Activated T-cell treated with anti-CD3 and anti-CD28 coated beads, Interleukin-2, amount 50 U/mL, for 72 hours (primary cell): ENCODE measurements at places on chromosomes 3 and 15. TPM values are rescaled to one million over a fixed set of nuclear protein-coding genes. Genes with fewer than 3 reads are reported as not detected.

GRCh38 chr3:141401573-141402475, 33.5 kb downstream of the ZBTB38 start:
- peaks cover 22% of the 10 kb centered on the region for H3K36me3 ChIP-seq
- peak; percentile 63 for DNase-seq
- peaks cover 46% of the 10 kb centered on the region for H3K4me1 ChIP-seq
- no peaks in the 10 kb centered on the region for H3K27me3 ChIP-seq
- peak overlapping the region; percentile 38 for H3K27ac ChIP-seq
- H3K4me3 ChIP-seq: peak overlapping the region; percentile 77

- peaks cover 10% of the 10 kb centered on the region for H3K4me1 ChIP-seq
- H3K27ac ChIP-seq: no peak overlapping the region
- H3K36me3 ChIP-seq: no peaks in the 10 kb centered on the region
- peaks cover 2% of the 10 kb centered on the region for H3K27me3 ChIP-seq
- no peak overlapping the region for H3K4me3 ChIP-seq
These were observed 37.1 kb upstream of the APEH start for GRCh38 chr3:49636883-49637609.

DNA sequence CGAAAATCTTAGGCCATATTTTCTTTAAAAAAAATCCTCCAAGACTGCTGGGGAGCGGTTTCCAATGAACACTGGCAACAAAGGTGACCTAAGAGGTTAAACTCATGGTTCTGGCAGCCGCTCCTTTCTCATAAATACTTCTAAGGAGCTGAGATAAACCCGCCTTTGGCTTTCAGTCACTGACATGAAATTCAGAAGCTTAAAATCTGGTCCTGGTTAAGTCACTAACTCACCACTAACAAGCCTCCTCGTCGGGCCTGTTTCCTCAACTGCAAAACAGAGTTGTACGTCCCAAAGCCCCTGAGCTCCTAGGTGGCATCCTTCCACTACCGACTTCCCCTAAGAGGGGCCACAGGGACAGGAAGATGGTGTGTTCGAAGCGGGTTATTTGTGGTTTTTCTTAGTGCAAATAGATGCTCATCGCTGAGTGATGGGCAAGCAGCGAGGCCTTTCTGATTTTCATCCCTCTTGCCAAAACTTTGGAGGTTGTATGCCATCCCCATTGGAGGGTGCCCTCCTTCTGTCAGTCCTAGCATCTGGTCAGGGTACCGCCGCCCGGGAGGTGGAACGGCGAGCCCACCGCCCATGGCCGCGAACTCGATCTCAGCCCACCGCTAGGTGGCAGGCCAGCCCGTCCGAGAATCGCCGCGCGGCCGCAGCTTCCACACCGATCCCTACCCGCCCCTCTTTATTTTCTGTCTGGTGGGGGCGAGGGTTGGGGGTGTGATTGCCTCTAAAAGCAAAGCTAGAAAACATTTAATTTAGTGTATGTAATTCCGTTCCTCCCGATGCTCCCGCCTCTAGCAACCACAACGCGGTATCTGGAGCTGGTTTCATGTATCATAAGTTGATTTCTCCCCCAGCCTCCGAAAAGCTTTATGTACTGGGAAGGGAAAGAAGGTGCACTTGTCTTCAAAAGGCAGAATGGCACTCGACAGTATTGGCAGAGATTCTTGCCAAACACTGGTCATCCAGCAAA, 4.6 kb downstream of the BCL6 start:
- peaks cover 57% of the 10 kb centered on the region for H3K4me1 ChIP-seq
- H3K27me3 ChIP-seq: no peaks in the 10 kb centered on the region
- peaks cover 17% of the 10 kb centered on the region for H3K36me3 ChIP-seq
- peak; percentile 74 for DNase-seq

DNA sequence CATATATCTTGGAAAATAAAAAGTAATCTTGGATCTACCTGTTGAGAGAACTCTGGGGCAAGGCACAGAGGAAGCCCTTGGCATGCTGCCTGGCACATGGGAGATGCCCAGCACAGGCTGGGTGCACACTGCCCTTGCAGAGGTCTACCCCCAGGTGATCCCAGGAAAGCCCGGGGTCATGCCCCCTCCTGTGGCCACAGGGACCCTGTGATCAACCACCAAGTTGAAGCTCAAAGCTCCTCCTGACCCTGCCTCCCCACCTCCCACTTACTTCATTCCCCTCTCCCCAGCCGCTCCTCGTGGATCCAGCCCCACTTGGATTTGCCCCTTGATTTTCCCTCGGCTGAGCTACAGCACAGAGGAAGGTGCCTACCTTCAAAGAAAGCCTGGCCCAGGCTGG, 62.7 kb upstream of the LARS2 start:
- peaks cover 41% of the 10 kb centered on the region for H3K27me3 ChIP-seq
- DNase-seq: no peak
- no peaks in the 10 kb centered on the region for H3K36me3 ChIP-seq
- no peak overlapping the region for H3K4me3 ChIP-seq
- H3K4me1 ChIP-seq: peaks cover 10% of the 10 kb centered on the region

- H3K27me3 ChIP-seq: no peaks in the 10 kb centered on the region
- no peaks in the 10 kb centered on the region for H3K4me1 ChIP-seq
- no peak for DNase-seq
- H3K36me3 ChIP-seq: peaks cover 4% of the 10 kb centered on the region
These were observed 625.6 kb upstream of the SGO1 start for GRCh38 chr3:20811631-20812030.

GRCh38 chr15:41666353-41666920, 6.2 kb downstream of the MGA start:
- H3K27me3 ChIP-seq: no peaks in the 10 kb centered on the region
- H3K4me3 ChIP-seq: no peak overlapping the region
- H3K4me1 ChIP-seq: peaks cover 56% of the 10 kb centered on the region
- peaks cover under 1% of the 10 kb centered on the region for H3K36me3 ChIP-seq

- H3K4me3 ChIP-seq: peak overlapping the region; percentile 45
- peak overlapping the region; percentile 8 for H3K27ac ChIP-seq
- peaks cover 5% of the 10 kb centered on the region for H3K36me3 ChIP-seq
- peaks cover 73% of the 10 kb centered on the region for H3K4me1 ChIP-seq
- H3K27me3 ChIP-seq: no peaks in the 10 kb centered on the region
- no peak for DNase-seq
These were observed 4.9 kb downstream of the LPP start for GRCh38 chr3:188158731-188159310.

DNA sequence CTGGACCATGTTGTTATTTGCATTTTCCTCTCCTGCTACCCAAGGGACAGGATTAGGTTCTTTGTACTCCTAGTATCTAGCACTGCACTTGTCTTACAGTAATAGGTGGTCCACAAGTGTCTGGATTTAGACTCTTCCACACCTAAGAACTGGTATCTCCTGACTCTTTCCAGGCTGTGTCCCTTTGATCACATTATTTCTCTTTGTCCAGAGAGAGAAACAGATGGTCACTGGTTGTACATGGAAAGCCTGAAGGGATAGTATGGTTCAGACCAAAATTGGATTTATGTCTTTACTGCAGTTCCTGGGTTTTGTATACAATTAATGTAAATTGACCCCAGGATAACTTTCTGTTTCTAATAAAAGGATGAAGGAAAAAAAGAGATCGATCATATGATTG, 64.0 kb downstream of the PDE8A start:
- H3K4me3 ChIP-seq: no peak overlapping the region
- H3K27ac ChIP-seq: no peak overlapping the region
- H3K27me3 ChIP-seq: no peaks in the 10 kb centered on the region
- no peak for DNase-seq
- H3K36me3 ChIP-seq: no peaks in the 10 kb centered on the region

DNA sequence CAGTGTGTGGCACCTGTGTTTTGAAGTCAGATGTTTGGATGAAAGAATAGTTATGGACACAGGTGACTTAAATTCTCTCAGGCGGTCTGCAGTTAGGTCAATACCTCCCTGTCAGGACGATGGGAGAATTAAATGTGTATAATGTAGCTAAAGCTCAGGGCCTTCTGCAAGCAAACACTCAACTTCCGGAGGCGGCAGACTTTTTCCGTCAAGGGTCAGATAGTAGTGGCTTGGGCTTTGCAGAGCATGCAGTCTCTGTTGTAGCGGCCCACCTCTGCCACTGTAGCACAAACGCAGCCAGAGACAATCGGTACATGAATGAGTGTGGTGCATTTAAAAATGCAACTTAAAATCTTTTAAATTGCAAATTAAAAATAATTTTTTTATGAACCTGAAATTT, 47.4 kb downstream of the CMTM8 start:
- no peaks in the 10 kb centered on the region for H3K36me3 ChIP-seq
- no peak overlapping the region for H3K27ac ChIP-seq
- H3K4me1 ChIP-seq: peaks cover 48% of the 10 kb centered on the region
- peak overlapping the region; percentile 44 for H3K4me3 ChIP-seq

GRCh38 chr15:67358812-67359211, 104.2 kb downstream of the IQCH start:
- H3K4me1 ChIP-seq: no peaks in the 10 kb centered on the region
- H3K27me3 ChIP-seq: no peaks in the 10 kb centered on the region
- no peak overlapping the region for H3K27ac ChIP-seq
- H3K4me3 ChIP-seq: no peak overlapping the region
- no peaks in the 10 kb centered on the region for H3K36me3 ChIP-seq

DNA sequence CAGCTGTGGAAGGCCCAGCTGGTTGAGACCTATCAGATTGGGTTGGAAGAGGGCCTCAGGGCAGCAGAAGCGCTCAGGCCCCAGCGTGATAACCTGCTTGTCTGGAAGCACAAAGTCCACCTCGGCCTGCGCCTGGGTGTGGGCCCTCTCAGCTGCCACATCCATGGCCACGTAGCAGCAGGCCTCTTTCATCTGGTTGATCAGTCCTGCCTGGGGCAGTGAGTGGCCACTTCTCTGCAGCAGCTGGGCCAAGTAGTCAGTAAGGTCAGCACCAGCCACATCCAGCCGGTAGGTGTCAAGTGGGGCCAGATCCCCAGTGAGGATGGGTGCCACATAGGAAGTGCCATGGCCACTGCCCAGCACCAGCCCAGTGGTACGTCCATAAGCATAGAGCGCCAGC, 3.9 kb upstream of the CAMKV start:
- H3K4me3 ChIP-seq: no peak overlapping the region
- H3K27me3 ChIP-seq: peaks cover 8% of the 10 kb centered on the region
- no peak overlapping the region for H3K27ac ChIP-seq
- DNase-seq: no peak

DNA sequence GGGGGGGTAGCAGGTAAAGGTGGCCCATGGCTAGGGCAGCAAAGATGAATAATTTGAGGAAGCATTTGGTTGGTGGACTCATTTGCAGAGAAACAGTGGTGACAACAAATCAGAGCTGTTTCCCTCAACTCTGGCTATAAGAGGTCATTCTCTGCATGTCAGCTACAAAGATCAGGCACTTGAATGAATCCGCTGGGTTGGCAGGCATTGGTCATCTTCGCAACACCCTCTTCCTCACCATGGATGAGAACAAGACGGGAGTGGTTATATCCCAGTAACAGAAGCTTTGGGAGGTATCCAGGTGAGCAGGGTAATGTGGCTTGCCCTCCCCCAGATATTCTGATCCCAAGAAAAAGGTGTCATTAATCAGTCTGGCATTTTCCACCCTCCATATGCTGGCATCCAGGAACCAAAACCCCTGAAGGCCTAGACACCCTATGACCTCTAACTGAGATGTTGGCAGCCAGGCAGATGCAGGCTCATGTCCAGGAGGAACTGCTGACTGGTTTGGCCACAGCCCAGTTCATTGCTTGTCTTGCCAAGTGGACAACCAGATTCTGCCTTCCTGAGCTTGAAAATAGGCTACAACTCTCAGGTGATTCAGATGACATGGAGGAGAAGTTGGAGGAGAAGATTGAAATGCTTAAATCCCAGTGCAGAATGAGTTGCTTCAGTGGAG, 108.9 kb upstream of the TRIM42 start:
- no peaks in the 10 kb centered on the region for H3K4me1 ChIP-seq
- no peaks in the 10 kb centered on the region for H3K36me3 ChIP-seq
- H3K27me3 ChIP-seq: no peaks in the 10 kb centered on the region
- no peak for DNase-seq
- no peak overlapping the region for H3K4me3 ChIP-seq

DNA sequence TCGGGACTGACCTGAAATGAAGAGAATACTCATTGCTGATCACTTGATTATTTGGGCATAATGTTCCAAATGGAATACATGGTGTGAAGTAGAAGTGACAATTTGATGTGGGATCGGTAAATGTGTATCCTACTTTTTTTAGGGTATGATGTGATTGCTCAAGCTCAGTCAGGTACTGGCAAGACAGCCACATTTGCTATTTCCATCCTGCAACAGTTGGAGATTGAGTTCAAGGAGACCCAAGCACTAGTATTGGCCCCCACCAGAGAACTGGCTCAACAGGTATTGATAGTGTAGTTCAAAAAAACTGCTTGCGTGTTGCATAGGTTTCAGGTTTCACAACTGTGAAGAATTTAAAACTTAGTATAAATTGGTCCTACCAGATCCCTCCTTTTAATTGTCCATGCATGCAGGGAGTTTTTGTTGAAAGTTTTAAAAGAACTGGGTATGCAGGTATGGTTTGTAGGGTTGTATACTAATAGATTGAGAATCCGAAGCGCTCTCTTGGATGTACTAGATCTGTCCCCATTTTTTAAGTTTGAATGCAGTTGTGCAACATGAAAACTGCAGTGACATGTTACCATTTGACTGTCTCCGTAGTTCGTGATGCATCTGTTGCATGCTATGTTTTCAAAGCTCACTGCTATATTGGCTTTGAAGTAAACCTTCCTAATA, 1.6 kb downstream of the EIF4A2 start:
- no peaks in the 10 kb centered on the region for H3K27me3 ChIP-seq
- DNase-seq: no peak
- H3K27ac ChIP-seq: peak overlapping the region; percentile 99

DNA sequence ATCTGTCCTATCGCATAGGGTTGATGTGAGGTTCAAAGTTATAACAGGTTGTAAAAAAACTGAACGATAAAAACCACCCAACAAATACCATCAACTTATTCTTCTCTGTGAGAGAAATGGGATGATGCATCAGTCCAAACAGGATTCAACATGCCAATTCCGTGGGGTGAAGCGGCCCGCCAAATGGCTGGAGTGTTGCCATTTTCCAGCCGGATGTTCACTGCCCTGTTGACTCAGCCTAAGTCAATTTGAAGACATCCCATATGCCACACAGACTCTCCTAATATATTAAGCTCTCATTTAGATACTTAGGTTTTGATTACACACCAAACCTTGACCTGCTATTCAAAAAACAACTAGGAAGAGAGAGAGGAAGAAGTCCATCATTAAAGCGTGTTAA, 311.1 kb downstream of the VPS13C start:
- no peak overlapping the region for H3K27ac ChIP-seq
- H3K4me3 ChIP-seq: no peak overlapping the region
- no peak for DNase-seq
- peaks cover 17% of the 10 kb centered on the region for H3K27me3 ChIP-seq

GRCh38 chr3:146569314-146569713, 24.9 kb upstream of the PLSCR1 start:
- no peak for DNase-seq
- no peaks in the 10 kb centered on the region for H3K27me3 ChIP-seq
- no peaks in the 10 kb centered on the region for H3K4me1 ChIP-seq
- H3K27ac ChIP-seq: no peak overlapping the region

The ASB14 gene
- not detected for total RNA-seq

The ZNF860 gene
- total RNA-seq: not detected

The CIB2 gene
- 3.2 TPM for total RNA-seq

The FBLN2 gene
- 1.1 TPM for total RNA-seq

The AP4E1 gene
- 13.3 TPM for total RNA-seq
